ENCODE measurements at places on chromosomes 5 and 9.
A peak's percentile ranks its signal among the peaks of the same experiment; 100 is the strongest.

- no peak for DNase-seq
These were observed 2.0 kb downstream of the GADD45G start for GRCh38 chr9:89606624-89607311.

DNA sequence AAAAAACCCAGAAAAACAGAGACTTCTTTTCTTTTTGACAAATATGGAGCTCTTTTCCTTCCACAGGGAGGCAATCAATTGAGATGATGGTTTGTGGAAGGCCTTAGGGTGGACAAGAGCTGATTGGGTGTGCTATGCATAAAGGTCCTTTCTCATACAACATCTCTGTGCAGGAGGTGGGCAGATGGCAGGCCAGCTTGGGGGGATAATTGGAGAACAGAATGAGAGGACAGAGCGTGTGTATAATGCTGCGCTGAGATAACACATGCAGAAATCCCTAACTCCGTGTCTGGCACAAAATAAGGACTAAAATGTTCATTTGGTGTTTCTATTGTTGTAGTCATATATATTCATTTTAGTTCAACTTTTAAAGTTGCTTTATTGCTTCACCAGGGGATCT is 159.0 kb upstream of the MEF2C start:
- no peak for DNase-seq

DNA sequence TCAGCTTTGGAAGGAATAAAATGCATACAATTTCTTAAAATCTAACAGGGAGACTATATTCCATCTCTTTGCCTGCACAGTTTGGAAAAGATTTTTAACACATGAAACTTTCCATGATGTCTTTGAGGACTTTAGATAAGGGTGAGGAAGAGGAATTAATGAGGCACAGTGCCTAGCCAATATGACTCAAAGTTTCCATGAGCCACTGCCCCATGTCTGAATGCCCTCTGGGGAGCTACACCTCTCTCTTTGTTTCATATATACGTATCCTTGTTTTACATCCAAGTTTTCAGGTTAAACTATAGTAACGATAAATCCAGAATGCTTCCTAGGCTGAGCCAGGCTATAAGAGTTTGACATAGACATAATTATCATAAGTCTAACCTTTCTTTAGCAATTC is 349.3 kb upstream of the TLE4 start:
- no peak for DNase-seq

- no peak for DNase-seq
These were observed 23.8 kb downstream of the PLPP1 start for GRCh38 chr5:55511010-55511409.

DNA sequence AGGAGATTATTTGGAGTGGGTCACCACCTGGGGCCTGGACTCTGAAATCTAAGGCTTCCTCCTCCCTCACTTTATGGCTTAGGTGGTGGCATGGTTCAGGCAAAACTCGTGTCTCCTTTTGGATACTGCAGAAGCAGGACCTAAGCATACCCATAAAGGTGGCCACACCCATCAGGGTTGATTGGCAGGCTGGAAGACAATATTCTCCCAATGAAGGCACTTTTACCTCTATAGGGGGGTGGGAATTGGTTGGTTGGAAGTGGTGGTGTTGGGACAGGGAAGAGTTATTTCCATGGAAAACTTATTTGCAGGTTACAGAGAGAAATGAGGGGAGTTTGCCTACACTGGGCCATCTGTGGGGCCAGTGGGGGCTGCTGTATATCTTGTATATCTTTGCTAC is 39.7 kb downstream of the CNOT6 start:
- no peak for DNase-seq

DNA sequence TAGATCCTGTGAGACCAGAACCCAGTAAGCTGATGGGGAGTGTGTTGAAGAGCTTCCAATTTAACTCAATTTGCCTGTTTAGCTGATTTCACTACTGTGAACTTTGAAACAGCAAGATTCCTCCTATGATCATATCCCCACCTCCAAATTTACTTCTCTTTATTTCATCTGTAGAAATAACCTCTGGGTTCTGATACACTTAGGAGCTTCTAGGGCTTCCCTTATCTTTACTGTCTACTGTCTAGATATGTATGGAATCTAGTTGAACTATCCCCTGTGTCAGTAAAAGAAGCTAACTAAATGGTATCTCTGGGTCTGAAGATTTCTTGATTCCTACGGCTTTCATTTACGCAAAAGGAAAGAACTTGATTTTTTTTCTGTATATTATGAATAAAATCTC is 116.8 kb downstream of the GCNT1 start:
- DNase-seq = no peak

- DNase-seq = no peak
These were observed 30.4 kb upstream of the IER5L start for GRCh38 chr9:129208207-129209032.

DNA sequence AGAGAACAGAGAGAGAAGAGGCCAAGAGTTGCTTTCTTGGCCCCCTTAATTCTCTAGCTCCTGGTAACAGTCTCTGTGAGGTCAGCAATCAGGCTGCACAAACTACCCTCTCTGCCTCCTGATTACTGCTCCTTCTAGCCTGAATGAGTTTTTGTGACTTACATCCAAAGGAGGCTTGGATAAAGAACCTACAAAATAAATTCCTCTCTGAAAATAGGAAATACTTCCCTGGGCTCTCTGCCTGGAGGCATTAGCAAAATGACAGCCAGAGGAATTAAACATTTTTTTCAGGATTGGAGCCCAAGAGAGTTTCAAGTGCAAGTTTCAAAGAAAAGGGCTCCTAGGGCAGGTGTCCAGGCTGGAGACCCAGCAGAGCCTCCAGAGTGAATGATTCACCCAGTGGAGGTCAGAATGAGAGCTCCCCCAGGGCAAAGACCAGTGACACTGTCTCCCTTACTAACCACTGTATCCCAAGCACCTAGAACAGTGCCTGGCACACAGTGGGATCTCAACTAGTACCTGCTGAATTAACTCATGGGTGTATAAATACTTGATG is 162.5 kb downstream of the SPOCK1 start:
- DNase-seq = no peak

GRCh38 chr5:79512049-79512448 is 1.9 kb downstream of the HOMER1 start:
- DNase-seq = no peak

DNA sequence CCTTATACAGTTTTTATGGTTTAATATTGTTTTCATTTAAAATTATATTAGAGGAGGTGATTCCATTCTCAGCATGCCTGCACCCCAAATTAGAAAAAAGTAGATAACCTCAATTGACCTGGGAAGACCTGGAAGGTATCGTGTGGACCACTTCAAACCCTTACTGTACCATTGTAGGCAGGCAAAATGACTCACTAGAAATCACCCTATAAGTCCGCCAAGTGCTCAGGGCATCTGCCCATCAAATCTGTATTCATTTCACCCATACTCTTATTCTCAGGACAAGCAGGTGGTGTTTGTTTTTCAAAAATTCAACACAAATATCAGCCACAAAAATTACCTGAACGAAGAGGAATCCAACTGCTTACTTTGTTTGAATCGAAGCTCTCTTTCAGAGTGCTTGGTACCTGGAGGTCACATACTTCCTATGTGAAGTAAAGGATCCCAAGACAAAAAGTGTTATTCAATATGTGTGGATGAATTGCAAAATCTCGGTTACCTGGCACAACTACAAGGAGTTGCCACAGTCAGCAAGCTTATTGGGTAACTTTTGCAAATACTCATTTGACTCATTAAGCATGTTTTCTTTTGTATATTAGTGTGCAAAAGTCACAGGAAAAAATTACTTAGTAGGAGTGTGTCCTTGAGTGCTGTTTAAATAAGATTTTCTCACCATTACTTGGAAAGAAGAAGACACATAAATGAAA is 216.2 kb downstream of the ENC1 start:
- no peak for DNase-seq

DNA sequence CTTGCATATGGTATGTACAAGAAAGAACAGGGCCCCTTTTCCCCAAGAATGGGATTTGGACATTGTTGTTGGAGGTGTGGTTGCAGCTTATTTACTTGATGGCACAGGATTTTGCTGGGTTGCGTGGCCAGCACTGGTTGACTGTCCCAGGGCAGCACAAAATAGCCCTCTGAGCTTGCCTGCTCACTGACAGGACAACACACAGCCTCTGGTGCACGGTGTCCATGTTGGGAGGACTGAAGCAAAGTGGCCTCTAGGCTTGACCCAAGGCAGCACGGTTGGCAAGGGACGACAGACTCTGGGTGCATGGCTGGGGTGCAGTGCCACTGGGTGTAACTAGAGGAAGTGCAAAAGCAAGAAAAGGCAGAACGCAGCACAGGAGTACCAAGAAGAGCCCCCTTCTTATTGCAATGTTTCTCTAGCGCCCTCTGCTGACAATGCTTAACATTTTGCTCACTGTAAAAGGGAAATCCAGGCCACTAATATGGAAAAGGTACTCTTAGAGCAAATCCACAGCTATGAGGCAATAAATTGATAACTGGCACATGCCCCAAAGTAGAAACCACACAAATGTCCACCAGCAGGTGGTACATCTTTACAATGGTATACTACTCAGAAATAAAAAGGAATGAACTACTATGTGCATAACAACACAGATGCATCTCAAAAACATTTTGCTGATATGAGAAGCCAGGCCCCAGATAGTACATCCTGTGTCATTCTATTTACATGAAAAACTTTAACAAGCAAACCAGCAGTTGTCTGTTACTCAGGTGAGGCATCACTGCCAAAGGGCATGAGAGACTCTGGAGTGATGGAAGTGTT is 47.4 kb upstream of the BARX1 start:
- DNase-seq = peak; percentile 36

All from NCI-H2107 (cell line).